Activated CD8-positive, alpha-beta T cell treated with anti-CD3 and anti-CD28 coated beads for 36 hours (primary cell): ENCODE measurements at places on chromosomes 6 and 20.

- no peak for DNase-seq
Measured at GRCh38 chr6:144555066-144555465, 269.9 kb downstream of the UTRN start.

DNA sequence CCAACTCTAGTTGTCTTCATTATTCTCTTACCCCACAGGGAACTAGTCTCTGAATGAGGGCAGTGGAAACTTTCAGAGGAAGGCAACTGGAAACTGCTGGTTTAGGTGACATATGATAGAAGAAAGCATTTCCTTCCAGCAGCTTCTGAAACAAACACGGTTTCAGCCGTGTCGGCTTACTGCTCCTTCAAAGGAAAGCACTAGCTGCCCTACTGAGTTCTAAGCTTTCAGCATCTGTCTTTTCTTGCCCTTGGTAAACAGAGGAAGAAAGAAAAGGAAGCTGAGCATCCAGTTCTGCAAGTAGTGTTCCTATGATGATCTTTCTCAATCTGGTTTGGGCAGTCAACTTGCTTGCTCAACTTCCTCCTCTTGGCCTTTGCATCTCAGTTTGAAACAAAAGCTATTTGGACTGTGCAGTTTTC, 117.5 kb upstream of the CEP85L start:
- peak; percentile 71 for DNase-seq

GRCh38 chr20:50594591-50595432, 84.6 kb downstream of the PTPN1 start:
- DNase-seq: no peak

GRCh38 chr6:155387481-155387880, 68.2 kb downstream of the NOX3 start:
- DNase-seq: no peak

- DNase-seq: no peak
Measured at GRCh38 chr20:51930775-51931174, 128.5 kb upstream of the SALL4 start.

DNA sequence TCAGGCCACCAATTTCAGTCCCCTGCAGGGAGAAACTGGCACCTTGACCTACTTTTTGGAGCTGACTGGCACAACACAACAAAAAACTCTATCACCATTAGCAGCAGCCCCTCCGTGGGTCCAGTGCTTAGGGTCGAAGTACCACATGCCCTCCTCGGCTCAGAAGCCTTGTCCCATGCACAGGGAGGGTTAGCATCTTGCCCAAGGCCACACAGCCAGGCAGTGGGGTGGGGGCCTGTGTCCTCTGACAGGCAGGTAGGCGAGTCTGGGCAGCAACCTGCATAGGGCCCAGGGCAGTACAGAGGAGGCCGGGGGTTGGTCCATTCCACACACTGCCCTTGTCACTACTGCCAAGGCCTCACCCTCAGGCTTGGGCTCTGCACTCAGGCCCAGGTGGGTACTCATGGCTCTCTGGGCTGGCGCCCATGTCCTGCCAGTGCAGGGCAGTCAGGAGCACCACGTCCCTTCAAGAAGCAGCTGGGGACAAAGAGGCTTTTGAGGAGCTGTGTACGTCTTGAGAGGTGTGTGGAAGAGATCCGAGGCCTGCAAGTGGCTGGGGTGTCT, 53.6 kb downstream of the PYGB start:
- DNase-seq: no peak

DNA sequence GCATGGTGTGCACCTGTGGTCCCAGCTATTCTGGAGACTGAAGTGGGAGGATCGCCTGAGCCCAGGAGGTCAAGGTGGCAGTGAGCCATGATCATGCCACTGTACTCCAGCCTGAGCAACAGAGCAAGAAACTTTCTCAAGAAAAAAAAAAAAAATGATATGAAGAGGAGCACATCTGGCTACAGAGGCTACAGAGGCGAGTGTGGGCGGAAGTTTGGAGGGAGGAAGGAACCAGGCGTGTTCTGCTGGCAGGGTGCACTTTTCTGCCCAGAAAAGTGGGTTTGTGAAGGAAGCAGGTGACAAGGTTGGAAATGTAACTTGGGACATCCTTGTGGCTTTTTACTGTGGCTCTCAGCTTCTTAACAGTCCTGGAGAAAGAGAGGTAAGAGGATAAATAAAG, 96.7 kb downstream of the SNX5 start:
- DNase-seq: peak; percentile 22

- DNase-seq: no peak
Measured at GRCh38 chr20:34018166-34018565, 24.5 kb downstream of the RALY start.

GRCh38 chr20:64091770-64092169, 7.6 kb upstream of the LKAAEAR1 start:
- no peak for DNase-seq

GRCh38 chr6:149846321-149846720, 17.8 kb downstream of the LRP11 start:
- DNase-seq: no peak

GRCh38 chr6:170073846-170074245, 217.0 kb downstream of the DLL1 start:
- DNase-seq: no peak

- no peak for DNase-seq
Measured at GRCh38 chr20:46634528-46634927, 16.7 kb downstream of the SLC13A3 start.

DNA sequence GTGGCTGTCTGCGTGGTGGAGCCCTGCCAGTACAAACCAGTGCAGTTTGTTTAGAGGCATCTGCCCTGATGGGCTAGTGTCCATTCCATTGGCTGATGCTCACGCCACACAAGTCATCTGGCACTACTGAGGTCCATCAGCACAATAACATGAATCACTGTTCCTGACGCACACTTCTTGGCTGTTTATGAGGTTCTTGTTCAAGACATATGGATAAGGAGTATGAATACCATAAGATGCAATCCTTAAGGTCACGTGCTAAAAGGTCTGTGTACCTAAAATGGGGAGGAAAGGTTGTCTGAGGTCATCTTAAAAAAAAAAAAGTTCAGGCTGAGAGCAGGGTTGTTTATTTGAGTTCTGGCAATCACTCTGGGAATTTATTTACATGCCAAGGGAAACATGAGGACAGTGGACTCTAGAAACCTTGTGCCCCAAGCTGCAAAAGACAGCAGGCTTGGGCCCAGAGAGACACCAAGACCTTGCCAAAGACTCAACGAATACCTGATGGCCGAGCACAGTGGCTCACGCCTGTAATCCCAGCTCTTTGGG, 54.1 kb upstream of the SHLD1 start:
- DNase-seq: no peak

- no peak for DNase-seq
Measured at GRCh38 chr6:124963416-124963785, 1.2 kb downstream of the RNF217 start.

DNA sequence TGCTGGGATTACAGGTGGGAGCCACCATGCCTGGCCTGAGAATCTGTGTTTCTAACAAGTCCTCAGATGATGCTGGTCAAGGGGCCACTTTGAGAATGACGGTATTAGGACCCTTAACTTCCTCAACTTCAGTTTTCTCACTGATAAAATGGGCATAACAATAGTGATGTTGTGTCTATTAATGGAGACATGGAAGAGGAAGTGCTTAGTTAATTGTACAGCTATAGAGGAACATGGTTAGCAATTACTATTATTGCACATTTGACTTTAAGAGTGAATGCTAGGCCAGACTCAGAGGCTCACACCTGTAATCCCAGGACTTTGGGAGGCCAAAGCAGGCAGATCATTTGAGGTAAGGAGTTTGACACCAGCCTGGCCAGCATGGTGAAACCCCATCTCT, 12.7 kb downstream of the DPPA5 start:
- no peak for DNase-seq

- no peak for DNase-seq
Measured at GRCh38 chr6:37017606-37018197, 12.2 kb downstream of the FGD2 start.

- no peak for DNase-seq
Measured at GRCh38 chr6:1468126-1468525, 78.8 kb downstream of the FOXF2 start.

- DNase-seq: no peak
Measured at GRCh38 chr20:39107741-39108140, 145.6 kb downstream of the DHX35 start.

- no peak for DNase-seq
Measured at GRCh38 chr6:149231778-149232177, 85.7 kb upstream of the TAB2 start.

DNA sequence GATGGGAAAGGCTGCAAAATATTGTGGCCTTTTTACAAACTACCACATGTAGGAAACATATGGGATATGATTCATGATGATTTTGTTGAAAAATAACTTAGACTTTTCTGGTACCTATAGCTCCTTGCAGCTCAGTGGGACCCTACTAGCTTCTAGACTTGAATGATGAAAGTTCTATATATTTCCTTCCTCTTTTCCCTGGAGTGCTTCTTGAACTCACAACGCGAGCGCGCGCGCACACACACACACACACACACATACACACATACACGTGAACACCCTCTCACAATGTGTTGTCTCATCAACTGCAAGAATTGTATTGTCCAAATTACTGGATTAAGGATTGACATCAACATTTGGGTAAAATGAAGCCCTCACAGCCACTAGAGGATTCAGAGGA, 61.9 kb downstream of the TOX2 start:
- DNase-seq: no peak

GRCh38 chr6:19731282-19731681, 105.9 kb upstream of the ID4 start:
- DNase-seq: no peak

- DNase-seq: peak; percentile 90
Measured at GRCh38 chr6:15023448-15023847, 222.4 kb upstream of the JARID2 start.

- no peak for DNase-seq
Measured at GRCh38 chr6:69933239-69933638, 66.9 kb downstream of the COL19A1 start.

GRCh38 chr6:74357321-74357720, 661.3 kb downstream of the CD109 start:
- no peak for DNase-seq

DNA sequence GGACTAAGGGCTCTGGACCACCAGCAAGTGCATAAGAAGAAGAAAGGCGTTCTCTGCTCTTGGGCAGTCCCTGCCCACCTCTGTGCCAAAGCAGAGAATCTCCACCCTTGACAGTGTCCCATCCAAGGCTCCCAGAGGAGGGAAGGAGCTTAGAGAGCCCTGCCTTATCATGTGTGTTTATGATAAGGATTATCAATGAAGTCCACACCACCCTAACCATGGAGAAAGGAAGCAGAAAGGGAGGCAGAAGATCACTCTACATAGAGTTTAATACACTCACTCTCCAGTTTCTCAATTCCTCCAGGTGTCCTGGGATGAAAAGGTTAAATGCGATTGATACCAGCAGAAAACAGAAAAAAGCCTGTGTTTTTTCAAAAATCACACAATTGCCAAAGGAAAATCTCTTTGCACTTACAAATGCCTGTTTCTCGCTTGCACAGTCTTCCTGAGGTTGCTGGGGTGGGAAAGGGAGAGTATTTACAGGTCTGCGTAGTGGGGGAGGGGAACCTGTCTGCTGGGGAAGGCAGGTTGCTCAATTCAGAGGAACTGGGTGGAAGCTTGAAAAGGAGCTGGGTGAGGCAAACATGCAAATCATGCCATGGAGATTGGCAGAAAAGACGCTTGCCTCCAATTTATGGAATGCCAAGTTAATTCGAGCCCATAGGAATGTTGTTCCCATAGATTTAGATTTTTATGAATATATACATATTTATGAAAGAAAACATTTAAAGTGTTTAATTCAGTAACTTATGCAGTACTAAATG, 104.0 kb downstream of the EYA2 start:
- no peak for DNase-seq

GRCh38 chr6:101830501-101831031, 437.1 kb downstream of the GRIK2 start:
- DNase-seq: no peak

DNA sequence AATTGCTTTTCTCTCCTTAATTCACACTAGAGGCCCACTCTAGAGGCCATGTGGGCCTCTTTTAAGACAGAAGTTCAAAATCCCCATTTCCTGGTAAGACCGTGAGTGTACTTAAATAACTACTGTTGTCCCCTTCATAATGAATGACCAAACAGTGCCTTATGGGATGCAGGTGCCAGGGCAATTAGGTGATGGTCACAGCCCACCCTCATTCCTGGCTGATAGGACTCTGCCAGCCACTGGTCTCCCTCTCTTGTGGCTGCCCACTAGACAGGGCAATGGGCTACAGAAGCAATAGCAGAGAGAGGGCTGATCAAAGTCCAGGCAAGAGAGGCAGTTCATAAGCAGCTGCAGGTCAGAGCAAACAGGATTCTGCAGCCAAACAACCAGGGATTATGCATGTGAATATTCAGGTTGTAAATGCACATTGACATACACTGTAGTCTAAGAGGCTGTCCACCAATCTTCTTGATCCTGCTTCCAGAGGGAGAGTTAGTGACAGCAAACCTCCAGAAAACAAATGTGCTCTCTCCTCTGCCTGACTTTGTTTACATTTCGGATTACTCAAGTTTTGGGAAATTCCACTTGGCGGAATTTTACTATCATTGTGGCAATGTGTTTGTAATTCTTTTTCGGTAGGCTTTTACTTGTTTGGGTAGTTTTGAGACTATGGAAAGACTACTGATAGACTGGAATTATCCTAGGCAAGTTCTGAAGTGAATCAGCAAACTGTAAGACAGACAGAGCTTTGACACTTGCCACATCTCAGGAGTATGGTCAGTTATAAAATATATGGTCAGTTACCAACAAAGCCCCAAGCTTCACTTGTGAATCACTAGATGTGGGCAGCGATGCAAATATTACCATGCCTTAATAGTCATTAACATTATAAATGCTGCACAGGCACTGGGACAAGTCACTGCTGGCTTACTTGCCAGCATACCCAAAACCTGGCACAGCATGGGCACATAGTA, 12.8 kb downstream of the PTPRK start:
- no peak for DNase-seq

DNA sequence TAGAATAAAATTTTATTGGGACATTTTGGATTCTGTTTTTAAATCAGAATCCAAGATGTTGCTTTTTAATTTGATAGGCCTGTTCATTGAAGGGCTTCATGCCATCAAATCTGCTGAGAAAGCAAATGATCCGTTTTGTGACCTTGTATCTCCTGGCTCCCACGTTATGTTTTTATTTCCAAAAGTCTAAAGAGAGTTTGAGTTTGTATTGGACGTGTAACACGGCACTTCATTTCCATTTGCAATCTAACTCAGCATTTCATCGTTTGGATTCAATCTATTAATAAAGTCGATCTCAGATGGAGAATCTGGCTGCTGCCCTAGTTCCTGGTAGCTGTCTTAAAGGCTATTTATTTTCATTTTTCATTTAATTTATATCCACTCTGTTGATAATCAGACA, 17.0 kb downstream of the KIF25 start:
- DNase-seq: no peak
